H1 (cell line): ENCODE measurements at places on chromosomes 16 and 17.
A peak's percentile ranks its signal among the peaks of the same experiment; 100 is the strongest.

DNA sequence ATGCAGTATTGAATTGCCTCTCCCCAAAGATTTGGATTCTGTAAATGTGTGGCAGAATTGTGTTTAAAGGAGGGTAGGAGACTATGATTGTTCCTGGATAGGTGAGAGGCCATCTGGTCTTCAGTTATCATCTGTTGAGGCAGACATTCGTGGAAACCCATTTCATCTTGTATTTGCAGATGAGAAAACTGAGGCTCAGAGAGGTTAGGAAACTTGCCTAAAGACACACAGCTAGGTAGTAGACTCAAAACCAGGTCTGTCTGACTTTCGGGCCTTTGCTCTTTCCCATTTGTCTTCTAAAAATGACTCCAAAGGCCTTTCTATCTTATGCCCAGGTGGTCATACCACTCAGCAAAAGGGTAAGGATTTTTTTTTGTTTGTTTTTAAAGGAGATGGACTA lies 210.3 kb downstream of the SHISA9 start:
- DNase-seq: no peak

DNA sequence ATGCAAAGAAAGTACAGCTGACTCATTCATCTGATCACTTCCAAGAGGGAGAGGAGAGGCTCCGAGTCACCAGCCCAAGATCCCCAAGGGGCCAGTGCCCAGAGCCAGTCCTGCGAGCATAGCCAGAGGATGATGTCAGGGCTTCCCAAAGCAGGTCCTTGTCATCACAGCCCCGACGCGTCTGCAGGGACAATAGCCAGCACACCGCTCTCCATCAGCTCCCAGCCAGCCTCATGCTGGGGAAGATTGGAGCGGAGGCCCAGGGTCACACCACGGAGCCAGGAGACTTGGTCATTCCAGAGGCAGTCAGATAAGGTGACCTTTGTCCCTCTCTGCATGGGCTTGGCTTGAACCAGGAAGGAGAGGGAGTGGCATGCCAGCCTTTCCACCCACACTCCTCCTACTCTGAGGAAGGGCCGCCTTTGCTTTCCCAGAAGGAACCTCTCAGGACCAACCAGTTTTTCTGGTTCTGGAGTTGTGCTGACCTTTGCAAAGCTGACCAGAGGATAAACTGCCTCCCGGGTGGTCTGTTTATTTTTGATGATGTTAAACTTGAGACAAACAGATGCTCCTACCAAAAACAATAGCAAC lies 58.3 kb upstream of the ARHGAP44 start:
- peak; percentile 63 for DNase-seq

DNA sequence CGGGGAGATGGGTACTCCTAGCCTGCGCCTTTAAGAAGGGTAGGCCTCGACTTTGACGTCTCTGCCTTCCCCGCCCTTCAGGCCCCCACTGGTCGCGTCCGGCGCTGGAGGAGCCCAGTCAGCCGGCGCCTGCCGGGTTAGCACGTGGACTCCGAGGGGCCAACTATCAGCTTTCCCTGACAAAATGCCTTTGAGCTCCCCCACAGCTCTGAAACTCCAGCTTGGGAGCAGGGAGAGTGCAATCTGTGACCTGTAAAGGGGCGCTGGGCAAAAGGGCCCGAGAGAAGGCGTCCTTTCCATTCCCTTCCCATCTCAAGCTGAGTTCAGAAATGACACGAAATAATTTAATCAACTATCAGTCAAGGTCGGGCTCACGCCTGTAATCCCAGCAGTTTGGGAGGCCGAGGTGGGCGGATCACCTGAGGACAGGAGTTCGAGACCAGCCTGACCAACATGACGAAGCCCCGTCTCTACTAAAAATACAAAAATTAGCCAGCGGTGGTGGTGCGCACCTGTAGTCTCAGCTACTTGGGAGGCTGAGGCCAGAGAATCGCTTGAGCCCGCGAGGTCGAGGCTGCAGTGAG lies 2.3 kb upstream of the SLC25A39 start:
- DNase-seq: peak; percentile 86

DNA sequence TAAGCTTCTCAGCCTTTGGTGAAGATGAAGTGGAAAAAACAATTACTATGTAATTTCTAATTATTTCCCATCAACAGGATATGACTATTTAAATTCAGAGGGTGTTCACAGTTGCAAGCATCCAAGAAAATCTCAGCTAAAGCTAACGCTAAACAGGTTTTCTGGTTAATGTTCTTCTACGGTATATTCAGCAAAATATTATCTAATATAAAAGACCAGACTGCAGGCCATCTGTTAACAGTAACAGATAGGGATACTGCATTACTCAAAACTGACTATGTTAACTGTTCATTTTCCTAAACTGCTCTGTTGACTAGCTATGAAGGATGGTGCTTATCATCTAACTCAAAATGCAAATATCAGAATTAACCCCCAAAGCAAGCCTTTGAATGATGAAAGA lies 32.8 kb downstream of the GLG1 start:
- DNase-seq: no peak

DNA sequence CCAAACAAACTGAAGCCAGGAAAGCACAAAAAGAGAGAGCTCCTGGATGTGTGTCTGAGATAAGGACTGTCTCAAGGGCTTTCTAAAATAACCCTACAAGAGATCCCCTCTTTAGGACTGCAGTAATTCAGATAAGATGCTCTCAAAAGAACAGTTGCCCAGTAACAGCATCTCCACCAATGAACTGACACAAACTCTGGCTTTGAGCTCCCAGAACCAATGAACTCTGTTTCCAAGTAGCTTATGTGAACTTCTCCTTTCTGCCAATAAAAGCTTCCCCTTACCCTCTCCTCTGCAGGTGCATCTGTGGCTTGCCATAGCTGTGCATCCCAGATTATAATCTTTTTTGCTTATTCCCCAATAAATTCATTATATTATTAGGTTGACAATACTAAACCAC lies 421.5 kb downstream of the SLC39A11 start:
- no peak for DNase-seq

GRCh38 chr17:63249256-63250004 lies 196.7 kb downstream of the CYB561 start:
- no peak for DNase-seq

- no peak for DNase-seq
These were observed 10.7 kb upstream of the SNTB2 start for GRCh38 chr16:69176033-69176800.

DNA sequence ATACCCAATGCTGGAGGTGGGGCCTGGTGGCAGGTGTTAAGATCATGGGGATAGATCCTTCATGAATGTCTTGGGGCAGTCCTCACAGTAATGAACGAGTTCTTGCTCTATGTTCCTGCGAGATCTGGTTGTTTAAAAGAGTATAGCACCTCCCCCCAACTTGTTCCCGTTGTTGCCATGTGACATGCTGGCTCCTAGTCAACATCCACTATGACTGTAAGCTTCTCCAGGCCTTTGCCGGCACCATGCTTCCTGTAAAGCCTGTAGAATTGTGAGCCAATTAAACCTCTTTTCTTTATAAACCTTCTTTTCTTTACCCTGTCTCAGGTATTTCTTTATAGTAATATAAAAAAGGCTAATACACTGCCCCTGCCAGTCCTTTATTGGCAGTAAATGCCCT lies 33.3 kb downstream of the RANBP10 start:
- no peak for DNase-seq

- DNase-seq: peak; percentile 38
These were observed 61.0 kb upstream of the RBL2 start for GRCh38 chr16:53372992-53373871.

GRCh38 chr17:31431852-31432658 lies 40.6 kb downstream of the RAB11FIP4 start:
- DNase-seq: no peak

DNA sequence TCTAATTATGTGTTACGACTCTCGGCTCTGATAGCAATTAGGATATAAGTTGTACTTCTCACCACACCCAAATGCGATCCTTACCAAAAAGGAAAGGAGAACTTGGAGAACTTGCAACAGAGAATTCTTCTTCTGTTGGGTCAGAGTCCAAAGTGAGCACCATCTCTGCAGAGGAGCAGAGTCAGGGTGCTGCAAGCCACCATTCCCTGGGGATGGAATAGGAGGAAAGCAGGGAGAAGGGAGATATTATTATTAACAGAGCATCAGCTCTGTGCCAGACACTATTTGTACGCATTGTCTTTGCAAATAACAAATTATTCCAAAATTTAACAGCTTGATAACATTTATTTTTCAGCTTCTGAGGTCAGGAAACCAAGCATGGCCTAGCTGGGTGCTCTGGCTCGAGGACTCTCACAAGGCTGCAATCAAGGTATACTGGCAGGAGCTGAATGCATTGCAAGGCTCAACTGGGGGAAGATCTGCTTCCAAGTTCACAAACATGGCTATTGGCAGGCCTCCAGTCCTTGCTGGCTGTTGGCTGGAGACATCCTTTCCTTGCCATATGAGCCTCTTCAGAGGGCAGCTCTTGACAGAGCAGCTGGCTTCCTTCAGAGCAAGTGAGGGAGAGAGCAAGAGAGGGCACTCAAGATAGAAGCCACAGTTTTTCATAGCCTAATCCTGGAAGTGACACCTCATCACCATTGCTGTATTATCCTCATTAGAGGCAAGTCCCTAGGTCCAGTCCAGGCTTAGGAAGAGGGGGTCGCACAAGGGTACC lies 296.2 kb upstream of the CDH5 start:
- DNase-seq: no peak

DNA sequence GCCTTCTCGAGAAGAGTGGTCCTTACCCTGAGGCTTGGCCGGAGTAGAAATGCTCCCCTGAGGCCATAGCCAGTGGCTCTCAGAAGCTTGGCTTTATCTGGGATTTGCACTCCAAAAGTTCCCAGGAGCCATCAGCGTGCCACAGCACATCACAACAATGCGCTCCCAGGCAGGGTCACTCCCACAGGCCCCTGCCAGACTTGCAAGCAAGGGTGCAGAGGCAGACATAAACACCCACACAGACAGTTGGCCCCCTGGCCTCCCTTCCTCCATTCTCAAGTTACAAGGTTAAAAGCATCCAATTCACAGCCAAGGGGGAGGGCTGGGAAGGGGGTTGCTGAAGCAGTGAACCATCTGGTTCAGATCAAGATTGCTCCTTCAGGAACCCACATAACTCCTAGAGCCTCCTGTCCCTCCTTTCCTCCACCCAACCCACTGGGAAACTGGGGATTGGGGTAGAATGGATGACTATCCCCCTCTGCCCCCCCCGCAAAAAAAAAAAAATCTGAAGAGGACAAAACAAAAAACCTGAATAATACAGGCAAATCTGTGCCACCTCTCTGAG lies 1.8 kb downstream of the ST3GAL2 start:
- peak; percentile 67 for DNase-seq
